Suppressor macrophage treated with lipopolysaccharide for 4 hours (primary cell): ENCODE measurements at places on chromosomes 3 and 15.

DNA sequence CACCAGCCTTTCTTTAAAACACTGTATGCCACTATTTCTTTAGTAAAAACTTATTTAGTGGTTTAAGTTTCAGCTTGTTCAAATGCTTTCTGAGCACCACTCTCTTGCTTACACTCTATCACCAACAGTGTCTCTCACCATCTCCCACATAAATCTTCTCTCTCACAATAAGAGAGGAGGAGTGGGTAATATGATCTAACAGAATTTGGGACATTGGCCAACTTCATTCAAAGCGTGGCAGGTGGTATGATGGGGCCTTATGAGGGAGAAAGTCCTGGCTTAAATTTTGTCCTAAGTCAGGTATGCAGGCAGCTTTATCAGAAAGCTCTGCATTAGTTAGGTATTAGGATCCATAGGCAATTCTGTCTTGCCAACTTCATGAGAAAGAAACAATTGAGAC, 1132.5 kb downstream of the TUSC7 start:
- DNase-seq, result no peak

DNA sequence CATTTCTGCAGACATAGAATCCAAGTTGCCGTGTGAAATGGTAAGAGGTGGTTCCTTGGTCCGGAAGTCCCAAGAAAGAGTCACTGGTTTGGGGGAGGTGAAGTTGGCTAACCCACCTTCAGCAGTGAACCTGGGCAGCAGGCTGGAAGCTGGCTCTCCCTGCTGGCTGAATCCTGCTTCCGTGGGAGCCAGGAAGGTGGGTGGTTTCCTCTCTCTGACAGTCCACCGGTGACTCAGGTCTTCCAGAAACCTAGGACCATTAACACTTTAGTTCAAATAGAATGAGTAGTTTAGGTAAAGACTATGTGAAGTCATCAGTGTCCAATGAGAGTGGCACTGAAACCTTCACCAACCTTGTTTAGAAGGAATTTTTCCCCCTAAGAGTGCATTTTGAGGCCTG, 87.4 kb upstream of the CACNA2D3 start:
- DNase-seq, result no peak

GRCh38 chr3:194250098-194251002, 100.8 kb downstream of the CPN2 start:
- DNase-seq, result no peak

DNA sequence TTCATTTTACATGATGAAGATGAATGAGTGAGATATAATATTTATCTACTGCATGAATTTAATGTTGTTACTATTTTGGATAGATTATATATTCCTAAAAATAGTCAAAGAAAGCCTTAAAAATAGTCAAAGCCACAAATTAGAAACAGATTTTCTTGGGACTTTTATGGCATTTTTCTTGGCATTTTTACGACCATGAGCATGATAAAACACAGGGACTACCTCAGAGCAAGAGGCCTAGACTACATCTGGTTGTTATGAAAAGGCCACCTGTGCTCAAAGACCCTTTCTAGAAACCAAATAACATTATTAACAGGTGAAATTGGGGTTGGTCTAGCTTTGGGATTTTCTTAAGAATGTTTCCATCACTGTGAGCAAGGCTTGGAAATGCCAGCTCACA, 281.0 kb downstream of the OXSM start:
- DNase-seq, result no peak

- peak; percentile 23 for DNase-seq
Measured at GRCh38 chr3:48990636-48991469, 812 bp downstream of the P4HTM start.

DNA sequence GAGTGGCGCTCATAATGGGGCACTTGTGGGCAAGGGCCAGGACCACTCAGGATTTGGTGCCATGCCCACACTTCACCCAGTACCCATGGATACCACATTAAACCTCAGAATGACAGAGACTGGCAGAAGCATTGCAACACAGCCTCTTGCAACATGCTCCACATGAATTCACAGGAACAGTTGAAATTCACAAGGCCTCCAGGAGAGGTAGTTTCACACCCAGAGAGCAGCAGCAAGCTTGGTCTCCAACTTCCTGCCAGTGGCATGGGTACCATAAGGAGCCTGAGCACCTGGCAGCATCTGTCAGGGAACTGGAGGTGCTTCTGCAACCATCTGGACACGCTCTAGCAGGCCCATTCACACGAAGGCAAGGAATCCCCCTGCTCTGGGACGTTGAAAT, 101.0 kb downstream of the OSBPL10 start:
- DNase-seq, result no peak

DNA sequence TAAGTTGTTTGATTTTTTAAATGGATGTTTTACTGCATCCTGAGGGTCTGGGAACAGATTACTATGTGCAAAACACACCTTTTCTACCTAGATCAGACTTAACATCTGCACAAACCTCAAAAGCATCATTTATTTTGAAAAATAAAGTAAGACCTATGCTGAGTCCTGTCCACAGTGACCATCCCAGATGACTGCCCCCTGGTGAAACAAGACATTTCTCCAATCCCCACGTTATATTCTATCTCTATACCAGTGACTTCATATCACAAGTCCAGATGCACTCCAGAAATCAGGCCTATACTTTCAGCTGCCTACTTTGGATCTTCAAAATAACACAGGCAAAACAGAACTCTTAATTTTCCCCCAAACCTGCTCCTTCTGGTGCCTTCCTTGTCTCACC, 143.2 kb downstream of the P2RY1 start:
- no peak for DNase-seq

- DNase-seq, result no peak
Measured at GRCh38 chr3:28948685-28949084, 332.2 kb upstream of the RBMS3 start.

GRCh38 chr15:39443659-39444219, 137.1 kb upstream of the THBS1 start:
- DNase-seq, result no peak

GRCh38 chr3:30733209-30733608, 126.8 kb downstream of the TGFBR2 start:
- no peak for DNase-seq

- DNase-seq, result peak; percentile 56
Measured at GRCh38 chr3:178480795-178481194, 55.4 kb upstream of the KCNMB2 start.

GRCh38 chr3:141371882-141372281, 3.6 kb downstream of the ZBTB38 start:
- no peak for DNase-seq

DNA sequence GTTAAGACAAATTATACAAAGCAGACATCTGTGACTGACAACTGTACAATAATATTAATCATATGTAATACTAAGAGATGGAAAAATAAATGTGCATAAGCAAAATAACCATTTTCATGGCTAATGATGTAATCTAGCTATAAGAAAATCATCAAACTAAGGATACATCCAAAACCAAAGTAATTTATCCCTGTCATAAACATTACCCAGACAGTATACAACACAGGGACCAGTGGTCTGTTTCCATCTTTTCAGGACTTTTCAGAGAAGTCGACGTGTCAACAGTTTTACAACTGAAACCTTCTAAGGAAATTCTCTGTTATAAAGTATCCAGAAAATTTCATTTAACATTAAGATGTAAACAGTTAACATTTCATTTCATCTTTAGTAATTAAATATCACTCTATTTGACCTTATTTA, 11.0 kb downstream of the THBS1 start:
- no peak for DNase-seq

DNA sequence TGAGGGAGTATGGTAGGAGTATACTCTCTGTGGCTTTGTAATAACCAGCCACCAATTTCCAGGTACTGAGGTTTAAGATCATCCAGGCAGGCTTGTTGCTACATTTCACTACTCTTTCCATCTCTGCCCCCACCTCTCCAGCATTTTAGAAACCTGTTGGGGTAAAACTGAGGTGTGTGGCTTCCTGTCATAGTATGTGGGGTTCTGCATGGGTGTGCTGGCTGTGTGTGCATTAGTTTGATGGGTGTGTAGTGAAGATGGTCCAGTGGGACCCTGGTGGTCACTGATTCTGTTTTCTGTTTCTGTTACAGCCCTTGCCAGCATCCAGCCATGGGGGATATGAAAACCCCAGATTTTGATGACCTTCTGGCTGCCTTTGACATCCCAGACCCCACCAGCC, 34.0 kb downstream of the ZNF592 start:
- no peak for DNase-seq
